ENCODE measurements at places on chromosomes 13 and 19.

- DNase-seq = no peak
Observed at GRCh38 chr13:84873951-84874350, 925.3 kb downstream of the SLITRK6 start.

DNA sequence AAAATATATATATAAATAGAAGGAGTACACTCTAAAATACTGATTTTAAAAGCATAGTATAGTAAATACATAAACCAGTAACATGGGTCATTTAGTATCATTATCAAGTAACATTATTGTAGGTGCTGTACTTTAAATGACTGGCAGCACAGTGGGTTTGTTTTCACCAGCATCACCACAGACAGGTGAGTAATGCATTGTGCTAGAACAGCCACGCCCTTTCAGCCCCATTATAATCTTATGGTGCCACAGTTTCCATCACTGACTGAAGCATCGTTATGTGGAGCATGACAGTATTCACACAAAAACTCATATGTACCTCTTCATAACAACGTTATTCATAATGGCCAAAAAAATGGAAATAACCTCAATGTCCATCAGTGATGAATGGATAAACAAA, 88.3 kb downstream of the DHRS12 start:
- no peak for DNase-seq

GRCh38 chr19:31531326-31531725, 182.1 kb upstream of the TSHZ3 start:
- no peak for DNase-seq

- DNase-seq = no peak
Observed at GRCh38 chr13:26664876-26665275, 95.7 kb downstream of the GPR12 start.

DNA sequence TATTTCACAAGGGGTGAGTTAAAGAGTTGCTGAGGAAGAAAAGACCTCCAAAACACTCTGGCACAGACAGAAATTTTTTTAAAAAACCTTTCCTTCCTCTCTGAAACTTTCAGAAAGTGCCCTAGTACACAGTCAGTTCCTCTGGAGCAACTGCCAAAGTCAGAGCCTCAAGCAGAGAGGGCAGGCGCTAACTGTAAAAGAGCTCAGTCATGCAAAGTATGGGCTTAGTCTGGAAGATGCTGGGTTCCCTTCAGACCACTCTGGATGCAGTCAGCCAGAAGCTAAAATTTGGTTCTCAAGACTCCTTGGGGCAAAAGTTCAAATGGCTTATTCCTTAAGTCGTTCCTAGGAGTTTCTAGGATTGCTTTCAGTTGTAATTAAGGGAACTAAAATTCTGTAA, 671.6 kb downstream of the PCDH9 start:
- DNase-seq = no peak

DNA sequence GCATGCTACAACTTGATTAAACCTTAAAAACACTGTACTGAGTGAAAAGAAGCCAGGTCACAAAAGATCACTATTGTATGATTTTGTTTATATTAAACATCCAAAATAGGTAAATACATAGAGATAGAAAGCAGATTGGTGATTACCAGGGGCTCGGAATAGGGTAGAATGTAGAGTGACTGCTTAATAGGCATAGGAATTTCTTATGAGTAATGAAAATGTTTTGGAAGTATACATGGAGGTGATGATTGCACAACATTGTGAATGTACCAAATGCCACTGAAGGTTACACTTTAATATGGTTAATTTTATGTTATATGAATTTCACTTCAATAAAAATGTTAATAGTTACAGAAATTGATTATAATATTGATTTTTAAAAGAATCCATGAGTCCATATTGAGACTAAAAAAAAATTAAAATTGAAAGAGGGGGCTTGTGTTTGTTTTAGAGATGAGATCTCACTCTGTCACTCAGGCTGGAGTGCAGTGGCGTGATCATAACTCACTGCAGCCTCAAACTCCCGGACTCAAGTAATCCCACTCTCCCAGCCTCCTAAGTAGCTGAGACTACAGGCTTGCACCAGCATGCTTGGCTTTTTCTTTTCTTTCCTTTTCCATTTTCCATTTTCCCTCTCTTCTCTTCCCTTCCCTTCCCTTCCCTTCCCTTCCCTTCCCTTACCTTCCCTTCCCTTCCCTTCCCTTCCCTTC, 85.1 kb downstream of the FNDC3A start:
- no peak for DNase-seq

- DNase-seq = no peak
Observed at GRCh38 chr19:19335408-19336158, 15.0 kb downstream of the MAU2 start.

- no peak for DNase-seq
Observed at GRCh38 chr19:41205995-41206394, 13.0 kb downstream of the CYP2S1 start.

GRCh38 chr19:38093587-38093986, 130.4 kb downstream of the DPF1 start:
- no peak for DNase-seq

GRCh38 chr13:48424212-48424611, 11.3 kb upstream of the LPAR6 start:
- DNase-seq = no peak

- DNase-seq = no peak
Observed at GRCh38 chr13:91722267-91722884, 324.0 kb downstream of the GPC5 start.

DNA sequence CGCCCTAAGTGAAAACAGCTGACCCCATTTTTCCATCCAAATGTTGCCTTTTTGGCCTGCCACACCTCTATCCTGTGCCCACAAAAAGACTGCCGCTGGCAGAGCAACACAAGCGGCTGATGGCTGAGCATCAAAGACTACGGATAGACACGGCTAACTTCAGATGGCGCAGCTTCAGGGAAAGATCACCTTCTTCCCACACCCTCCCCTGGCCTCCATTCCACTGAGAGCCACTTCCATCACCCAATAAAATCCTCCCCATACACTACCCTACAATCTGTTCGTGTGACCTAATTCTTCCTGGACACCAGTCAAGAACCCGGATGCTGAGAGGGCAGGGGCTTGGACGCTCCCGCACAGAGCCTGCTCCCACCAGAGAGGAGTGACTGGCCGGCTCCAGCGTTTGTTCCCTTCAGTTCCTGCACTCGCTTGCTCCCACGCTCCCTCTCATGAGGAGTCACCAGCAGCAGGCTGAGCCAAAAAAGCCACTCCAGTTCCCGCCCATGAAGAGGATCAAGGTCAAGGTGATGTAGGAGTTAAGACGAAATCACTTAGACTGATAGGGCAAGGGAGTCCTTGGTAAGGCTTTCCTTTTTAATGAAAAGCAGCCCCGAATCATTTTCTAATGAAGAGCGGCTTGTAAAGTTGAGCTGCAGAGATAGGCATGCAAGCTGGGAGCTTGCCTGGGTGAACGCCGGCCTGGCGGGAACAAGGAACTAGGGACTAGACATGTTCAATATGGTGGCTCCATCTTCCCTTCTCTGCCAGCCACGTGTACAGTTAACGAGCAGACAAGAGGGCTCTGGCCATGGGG, 35.7 kb downstream of the TSKS start:
- no peak for DNase-seq

- no peak for DNase-seq
Observed at GRCh38 chr19:31639306-31639705, 290.1 kb upstream of the TSHZ3 start.

- no peak for DNase-seq
Observed at GRCh38 chr13:109529964-109530363, 256.4 kb downstream of the IRS2 start.

GRCh38 chr13:80688593-80688992, 347.7 kb upstream of the SPRY2 start:
- DNase-seq = no peak

- DNase-seq = no peak
Observed at GRCh38 chr13:99505814-99506269, 4.6 kb downstream of the TM9SF2 start.

DNA sequence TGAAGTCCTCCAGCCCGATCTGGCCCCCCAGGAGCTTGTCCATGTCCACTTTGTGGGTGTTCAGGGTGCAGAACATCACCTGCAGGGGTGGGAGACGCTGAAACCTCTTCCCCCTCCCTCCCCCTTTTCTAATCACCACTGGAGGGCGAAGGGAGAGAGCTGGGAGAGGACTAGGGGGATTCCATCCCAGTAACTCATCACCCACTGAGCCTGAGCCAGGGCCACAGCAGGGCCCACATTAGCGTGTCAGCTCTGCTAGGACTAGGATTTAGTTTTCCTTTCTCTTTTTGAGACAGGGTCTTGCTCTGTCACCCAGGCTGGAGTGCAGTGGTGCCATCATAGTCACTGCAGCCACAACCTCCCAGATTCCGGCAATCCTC, 5.5 kb upstream of the PTGER1 start:
- DNase-seq = no peak

DNA sequence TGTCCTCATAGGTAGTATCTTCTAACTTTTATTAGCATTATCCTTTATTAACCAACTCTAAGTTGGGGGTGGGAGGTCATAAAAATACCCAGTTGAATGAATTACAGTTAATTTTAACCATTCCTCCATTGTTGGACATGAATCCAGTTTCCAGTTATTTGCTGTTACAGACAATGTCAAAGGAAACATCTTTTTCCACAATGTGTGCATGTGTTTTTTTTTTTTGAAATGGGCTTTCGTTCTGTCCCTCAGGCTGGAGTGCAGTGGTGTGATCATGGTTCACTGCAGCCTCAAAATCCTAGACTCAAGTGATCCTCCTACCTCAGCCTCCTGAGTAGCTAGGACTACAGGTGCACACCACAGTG, 32.0 kb downstream of the KLF5 start:
- DNase-seq = no peak

GRCh38 chr13:76885203-76886004, 801 bp downstream of the KCTD12 start:
- peak; percentile 27 for DNase-seq

DNA sequence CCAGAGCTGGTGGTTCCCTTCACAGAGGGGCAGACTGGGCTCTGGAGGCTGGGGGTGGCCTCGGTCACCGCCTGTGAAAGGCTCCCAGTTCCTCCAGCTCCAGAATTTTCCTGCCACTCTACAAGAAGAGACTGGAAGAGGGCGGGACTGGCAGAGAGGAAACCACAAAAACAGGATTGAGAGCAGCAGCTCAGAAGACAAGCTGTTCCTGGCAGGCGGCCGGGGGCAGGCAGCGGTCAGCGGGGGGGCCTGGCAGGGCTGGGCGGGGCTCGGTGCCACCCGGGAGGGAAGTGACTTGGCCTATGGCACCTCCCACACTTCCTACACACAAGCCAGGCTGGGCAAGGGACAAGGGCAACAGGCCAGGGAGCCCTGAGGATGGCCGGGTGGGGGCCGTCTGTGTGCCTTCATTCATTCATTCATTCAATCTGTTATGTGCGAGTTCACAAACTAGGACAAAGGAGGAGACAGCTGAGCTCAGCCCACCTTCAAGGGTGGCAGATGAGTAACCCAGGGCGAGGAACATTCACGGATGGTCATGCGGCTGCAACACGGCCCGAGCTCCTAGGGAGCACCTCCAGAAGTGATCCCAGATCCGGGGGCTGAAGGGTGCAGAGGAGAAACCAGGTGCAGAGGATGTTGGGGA, 16.9 kb upstream of the BTBD2 start:
- DNase-seq = no peak

DNA sequence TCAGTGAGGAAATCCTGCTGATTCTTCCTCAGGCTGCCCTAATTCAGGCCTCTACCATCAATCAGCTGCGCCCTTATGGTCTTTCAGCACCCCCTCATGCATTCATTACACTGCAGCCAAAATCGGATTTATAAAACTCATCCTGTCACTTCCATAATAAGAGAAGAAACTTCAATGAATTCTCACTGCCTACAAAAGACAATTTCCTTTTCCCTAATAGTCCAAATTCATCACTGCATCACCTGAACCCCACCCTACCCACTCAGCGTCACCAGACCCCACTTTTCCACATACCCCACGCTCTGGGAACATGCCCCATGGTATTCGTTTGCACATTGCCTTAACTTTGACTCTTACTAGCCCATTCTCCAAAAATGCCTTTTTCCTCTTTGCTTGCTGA, 92.0 kb downstream of the C13orf42 start:
- DNase-seq = no peak

- DNase-seq = no peak
Observed at GRCh38 chr19:45705115-45705514, 12.6 kb downstream of the QPCTL start.

DNA sequence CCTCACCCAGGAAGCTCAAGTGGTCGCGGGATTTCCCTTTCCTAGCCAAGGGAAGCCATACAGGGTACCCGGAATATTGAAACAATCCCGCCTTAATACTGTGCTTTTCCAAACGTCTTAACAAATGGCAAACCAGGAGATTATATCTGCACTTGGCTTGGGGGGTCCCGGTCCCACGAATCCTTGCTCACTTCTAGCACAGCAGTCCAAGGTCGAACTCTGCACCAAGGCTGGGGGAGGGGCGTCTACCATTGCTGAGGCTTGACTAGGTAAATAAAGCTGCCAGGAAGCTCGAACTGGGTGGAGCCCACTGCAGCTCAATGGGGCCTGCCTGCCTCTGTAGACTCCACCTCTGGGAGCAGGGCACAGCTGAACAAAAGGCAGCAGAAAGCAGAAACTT, 1644.8 kb downstream of the PCDH9 start:
- DNase-seq = no peak

GRCh38 chr13:76667551-76667950, 218.7 kb downstream of the KCTD12 start:
- no peak for DNase-seq

DNA sequence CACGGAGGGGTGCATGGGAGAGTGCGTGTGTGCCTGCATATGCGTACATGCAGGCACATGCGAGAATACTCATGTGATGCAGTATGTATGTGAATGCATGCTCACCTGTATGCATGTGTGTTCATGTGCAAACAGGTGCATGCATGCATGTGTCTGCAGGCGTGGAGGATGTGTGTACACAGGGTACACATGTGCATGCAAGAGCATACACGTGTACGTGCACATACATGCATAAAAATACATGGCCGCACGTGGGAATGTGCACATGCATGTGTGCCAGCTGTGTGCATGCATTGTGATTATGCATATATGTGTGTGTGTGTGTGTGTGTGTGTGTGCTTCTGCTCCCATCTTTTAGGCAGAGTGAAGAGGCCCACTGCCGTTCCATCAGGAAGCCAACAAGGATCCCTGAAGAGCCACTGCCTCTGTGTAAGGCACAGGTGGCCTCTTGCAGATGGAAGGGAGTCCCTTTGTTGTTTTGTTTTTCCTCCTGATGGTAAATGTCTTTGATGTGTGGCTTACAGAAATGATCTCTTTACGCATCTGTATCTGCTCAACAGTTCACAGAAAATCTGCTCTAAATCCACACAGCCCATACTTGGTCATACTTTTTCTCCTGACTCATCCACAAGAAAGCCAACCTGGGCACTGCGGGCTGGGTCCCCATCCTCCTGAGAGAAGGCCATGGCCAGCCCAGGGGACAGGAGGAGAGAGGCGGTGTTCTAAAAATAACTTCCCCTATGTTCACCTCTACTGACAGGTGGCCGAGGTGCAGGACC, 50.7 kb downstream of the KLF2 start:
- no peak for DNase-seq

GRCh38 chr19:51002542-51003311, 1.3 kb upstream of the KLK8 start:
- no peak for DNase-seq

- DNase-seq = no peak
Observed at GRCh38 chr19:19211499-19212420, at the start of gene NCAN. TSS of gene NCAN (plus strand) at chr19:19211958. CDS start at chr19:19216954, 4,996 bp downstream.
